ENCODE measurements at places on chromosomes 3 and 15.

- DNase-seq = peak; percentile 47
These were observed 87.2 kb upstream of the TBL1XR1 start for GRCh38 chr3:177284383-177284881.

DNA sequence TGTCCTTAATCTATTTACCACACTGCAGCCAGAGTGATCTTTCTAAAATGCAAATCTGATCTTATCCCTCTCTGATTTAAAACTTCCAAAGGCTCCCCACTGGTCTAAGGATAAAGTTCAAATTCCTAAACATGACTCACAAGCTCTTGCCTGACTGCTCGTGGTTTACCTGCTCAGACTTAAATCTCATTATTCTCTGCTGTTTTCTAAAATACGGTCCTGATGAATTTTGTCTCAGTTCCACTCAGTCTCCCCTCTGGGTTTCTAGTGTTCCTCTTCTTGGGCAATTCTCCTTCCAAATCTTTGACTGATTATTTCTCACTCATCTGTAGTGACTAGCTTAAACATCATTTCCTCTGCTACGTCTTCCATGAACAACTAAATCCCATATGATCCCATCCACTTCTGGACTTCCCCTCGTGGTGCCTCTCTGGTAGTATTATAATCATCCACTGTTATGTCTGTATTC is 108.3 kb downstream of the P3H2 start:
- DNase-seq = no peak

DNA sequence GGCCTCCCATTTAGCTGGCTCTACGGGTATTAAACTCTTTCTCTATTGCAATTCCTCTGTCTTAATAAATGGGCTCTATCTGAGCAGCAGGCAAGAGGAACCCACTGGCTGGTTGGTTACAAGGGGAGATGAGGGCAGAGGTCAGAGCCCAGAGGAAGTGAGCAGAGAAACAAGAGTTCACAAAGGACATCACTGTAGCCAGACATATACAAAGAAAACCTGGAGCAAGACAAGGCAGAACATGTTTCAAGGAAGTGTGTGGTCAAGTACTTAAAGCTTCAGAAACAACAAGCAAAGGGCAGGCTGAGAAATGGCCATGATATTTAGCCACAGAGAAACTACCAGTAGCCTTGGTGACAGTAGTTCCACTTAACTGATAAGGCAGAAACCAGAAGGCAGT is 24.3 kb downstream of the SUSD5 start:
- DNase-seq = no peak

DNA sequence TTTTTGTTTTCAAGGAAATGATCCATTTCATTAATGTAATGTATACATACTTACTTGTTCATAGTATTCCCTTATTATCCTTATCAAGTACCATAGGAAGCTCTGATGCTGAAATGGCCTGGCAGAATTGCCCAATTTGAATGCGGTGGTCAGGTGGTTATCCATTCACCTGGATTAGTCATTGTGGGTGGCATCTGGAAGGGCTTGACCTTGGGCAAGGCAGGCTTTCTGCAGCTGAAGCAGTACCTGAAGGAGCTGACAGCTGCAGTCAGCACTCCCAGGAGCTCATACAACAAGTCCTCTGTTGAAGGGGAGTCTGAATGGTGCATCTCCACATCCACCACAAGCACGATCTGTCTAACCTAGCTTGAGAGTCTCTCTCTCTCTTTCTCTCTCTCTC is 12.2 kb upstream of the IQCF5 start:
- DNase-seq = no peak

GRCh38 chr15:57485869-57486268 is 105.8 kb upstream of the MYZAP start:
- DNase-seq = no peak

DNA sequence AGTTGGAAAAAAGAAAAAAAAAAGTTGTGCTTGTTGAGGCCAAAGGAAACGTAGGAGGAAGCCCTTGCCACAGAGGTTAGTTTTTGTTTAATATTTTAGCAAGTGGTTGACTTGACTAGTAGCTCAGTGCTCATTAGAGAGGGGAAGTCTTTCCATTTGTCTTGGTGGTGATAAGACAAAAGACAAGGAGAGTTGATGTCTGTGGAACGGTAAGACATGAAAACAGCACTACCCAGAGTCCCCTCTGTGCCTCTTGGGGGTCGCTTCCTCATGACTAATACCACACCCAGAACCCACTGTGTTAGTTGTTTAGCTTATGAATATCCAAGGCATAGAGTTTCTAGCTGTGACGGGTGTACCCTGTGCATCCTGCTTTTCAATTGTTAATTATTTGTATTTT is 211.4 kb downstream of the ITPR1 start:
- DNase-seq = no peak

- no peak for DNase-seq
These were observed 102.3 kb upstream of the NR2E3 start for GRCh38 chr15:71708051-71708429.

DNA sequence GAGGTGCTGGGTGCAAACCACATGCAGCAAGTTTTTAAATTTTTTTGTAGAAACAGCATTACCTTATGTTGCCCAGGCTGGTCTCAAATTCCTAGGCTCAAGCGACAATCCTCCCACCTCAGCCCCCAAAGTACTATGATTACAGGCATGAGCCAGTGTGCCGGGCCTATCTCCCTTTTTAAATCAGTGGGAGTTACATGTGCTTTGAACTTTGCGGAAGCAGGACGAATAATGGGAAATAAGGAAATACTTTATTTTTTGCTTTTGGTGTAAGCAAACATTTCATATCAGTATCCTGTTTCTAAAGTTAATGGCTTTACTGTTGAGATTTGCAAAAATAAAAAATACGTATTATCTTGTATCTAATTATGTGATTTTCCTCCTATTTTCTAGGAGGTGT is 9.1 kb downstream of the NR1D2 start:
- no peak for DNase-seq

GRCh38 chr15:69190504-69190903 is 30.1 kb downstream of the GLCE start:
- no peak for DNase-seq

- DNase-seq = no peak
These were observed 7.3 kb upstream of the MAPK6 start for GRCh38 chr15:52011711-52012144.

DNA sequence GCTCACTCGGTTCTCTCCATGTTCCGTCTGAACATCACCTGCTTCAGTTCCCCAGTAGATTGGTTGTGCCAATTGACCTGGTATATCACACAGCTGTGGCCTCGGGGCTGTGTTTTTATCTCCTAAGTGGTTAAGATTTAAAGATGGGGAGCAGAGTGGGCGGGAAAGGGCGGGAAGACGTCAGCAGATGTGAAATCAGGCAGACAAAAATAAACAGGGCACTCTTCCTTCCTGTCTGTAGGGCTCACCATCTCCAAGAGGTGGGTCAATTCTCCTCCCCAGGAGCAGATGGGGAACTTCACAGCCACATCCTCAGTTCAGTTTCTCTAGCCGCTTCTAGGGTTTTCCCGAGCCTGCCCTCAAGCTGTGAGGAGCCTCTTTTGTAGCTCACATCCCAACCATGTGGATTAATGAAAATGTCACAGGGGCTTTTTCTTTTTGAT is 26.8 kb upstream of the LIMD1 start:
- DNase-seq = no peak

DNA sequence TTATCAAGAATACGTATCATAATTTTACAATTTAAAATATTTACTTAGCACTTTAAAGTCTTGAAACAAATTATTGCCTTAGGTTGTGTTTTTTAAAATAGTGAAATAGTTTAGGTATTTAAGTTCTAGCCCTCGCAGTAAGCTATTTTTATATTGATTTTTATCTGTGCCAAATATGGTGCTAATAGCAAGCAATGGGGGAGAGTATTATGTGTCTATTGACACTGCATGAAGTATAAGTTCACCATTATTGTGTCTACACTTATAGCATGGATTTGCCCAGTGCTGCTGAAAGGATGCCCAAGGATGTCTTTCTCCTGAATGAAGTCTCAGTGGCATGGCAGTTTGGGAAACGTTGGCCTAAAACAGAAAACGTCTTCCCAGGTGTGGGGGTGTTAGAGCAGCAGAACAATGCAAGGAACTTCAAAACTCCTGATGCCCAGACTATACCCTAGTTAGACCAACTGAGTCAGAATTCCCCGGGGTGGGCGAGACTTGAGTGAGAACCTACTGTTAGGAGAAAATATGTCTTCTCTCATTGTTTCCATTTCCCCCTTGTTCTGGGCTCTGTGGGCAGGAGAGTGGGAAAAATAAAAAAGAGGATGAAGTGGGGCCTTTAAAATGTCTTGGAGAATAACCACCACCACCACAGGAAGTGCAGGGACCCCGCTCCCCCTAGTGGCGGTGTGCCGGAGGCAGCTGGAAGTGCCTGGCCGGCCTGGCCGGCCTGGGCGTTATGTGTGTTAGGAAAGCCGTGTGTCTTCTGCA is 104.2 kb upstream of the SLC7A14 start:
- no peak for DNase-seq

DNA sequence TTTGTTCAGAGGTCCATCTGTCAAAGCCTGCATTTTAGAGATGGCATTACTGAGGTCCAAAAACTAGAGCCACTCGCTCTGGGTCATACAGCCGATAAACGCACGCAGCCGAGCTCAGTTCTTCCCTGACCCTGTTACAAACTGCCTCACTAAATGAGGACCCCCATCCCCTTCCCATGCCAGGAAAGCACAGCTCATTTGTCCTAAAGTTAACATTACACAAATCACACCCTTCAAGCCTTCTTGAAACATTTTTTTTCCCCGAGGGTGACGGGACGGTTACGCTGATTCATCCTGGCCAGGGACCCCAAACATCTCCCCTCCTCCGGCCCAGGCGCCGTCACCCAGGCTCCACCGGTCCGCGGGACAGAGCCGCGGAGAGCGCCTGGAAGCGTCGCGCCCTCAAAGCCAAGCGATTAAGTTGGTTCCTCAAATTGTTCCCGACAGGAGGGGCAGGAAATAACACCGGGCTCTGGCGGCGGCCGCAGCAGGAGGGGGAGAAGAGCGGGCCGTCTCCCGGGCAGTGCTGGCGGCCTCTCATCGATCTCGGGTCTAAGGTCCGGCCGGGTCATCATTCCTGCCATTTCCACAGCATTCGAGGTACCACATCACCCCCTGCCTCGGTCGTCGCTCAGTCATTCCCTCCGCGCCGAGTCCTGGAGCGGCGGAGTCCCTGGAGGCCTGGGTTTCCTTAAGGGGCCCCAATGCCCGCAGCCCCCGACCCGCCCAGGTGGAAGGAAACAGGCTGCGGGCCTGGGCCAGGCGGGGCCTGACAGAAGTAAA is 619 bp upstream of the CMTM8 start:
- no peak for DNase-seq

DNA sequence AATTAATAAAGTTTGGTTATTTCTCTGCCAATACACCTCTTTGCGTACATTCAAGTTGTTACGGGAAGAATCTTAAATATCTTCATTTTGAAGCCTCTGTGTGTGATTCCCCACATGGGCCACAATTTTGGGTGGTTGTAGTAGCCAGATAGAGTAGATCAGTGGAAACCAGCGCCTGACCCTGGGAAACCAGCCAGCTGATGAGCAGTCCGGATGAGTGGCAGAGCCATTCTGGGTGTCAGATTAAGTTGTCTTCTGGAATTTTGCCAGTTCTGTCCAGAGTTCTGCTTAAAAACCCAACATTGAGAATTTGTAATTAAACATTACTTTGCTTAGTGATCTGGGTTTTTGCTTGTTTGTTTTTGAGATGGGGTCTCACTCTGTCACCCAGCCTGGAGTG is 49.7 kb downstream of the MRPS25 start:
- DNase-seq = no peak

DNA sequence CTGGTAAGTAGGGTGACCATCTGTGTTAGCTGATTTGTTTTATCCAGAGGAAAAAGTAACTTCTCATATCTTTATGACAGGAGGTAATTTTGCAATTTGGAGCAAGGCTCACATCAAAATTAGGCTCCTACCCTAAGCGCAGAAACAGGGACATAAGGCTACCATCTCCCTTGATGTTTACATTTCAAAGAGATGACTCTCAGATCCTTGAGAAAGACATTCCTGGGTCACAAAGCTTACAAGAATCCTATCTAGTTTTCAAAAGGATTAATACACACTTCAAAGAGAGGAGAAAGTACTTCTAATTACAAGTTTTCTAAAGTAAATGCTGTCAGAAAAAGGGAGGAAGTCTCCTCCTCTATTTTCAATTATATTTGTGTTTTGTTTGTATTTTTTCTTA is 7.0 kb downstream of the ZPLD1 start:
- no peak for DNase-seq

- DNase-seq = no peak
These were observed 43.6 kb downstream of the CACNA2D2 start for GRCh38 chr3:50459785-50460184.

DNA sequence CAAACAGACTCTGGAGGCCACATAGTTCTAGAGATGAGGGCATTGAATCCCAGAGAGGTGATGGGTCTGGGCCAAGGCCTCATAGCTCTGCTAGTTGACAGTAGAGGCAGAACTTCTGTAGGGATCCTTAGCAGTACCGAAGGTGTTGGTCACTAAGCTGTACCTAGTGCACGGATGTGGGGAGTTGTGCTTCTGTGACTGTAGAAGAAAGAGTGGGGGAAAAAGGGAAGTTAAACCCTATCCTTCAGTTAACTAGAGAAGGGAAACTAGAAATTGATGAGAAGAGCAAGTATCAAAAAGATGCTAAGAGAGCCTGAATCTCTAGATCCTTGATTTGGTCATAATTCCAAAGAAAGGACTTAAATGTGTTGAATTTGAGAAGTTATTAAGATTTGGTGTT is 186.7 kb downstream of the NFKBIZ start:
- DNase-seq = no peak

GRCh38 chr15:73986055-73986775 is 5.9 kb downstream of the STOML1 start:
- no peak for DNase-seq

GRCh38 chr15:38266247-38266986 is 13.8 kb downstream of the SPRED1 start:
- DNase-seq = no peak

All from NCI-H1436 treated with DMSO at 0.1 percent for 48 hours (cell line).